ENCODE measurements at places on chromosomes 16 and 17. TPM values are rescaled to one million over a fixed set of nuclear protein-coding genes. Genes with fewer than 3 reads are reported as not detected.

DNA sequence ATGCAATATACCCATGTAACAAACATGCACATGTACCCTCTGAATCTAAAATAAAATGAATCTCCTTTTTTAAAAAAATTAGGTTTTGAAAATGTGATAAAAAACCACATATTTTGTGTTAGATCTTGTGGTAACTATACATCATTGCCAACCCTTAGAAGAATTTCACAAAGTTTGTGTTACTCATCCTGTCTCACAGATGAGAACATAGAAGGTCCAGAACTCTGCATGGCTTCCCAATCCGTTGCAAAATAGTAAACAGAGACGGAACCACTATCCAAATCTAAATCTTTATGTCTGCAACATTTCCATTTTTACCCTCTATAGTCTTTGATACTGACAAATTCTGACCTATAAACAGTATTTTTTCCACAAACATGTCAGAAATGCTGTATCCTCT, 759.9 kb downstream of the KCNJ2 start:
- no peak for DNase-seq

Gene NOG
- total RNA-seq: 4.4 TPM

Gene P2RX1
- total RNA-seq: not detected

- DNase-seq: no peak
Measured at GRCh38 chr17:9929871-9930270, 24.8 kb upstream of the RCVRN start.

DNA sequence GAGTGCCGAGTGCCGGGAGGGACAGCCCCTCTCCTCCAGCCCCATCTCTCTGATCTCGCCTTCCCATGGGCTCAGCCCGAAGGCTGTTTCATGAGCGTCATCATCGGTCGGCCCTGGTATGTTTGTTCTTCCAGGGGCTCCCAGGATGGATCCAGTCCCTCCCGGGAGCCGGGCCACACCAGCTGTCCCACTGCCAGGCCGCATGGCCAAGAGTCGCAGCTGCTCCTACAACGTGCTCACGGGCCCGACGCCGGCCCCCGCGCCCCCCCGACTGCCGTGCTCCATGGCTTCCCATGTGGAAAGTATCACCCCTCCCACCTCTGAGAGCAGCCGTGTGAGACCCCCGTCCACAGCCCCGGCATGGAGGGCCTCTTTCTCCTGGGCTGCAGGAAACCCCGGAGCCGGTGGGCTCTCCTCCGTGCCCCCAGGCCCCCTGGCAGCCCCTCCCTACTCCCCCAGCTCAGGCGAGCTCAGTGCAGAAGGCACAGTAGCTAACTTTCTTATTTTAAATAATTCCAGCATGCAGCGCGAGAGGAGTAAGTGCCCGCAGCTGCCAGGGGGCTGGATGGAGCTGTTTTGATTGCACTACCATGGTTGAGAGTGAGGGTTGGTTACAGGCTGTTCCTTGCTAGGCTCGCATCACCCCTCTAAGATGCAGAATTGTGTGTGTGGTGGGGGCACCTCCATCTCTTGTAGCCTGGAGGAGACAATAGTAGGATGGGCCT, 26.6 kb upstream of the GSE1 start:
- DNase-seq: no peak

Gene NMRAL1
- 86.6 TPM for total RNA-seq

All from pulmonary artery endothelial cell (primary cell).